ENCODE measurements at places on chromosomes 5 and 9.

GRCh38 chr9:83154087-83154736 is 91.3 kb upstream of the RASEF start:
- DNase-seq, result no peak

- DNase-seq, result no peak
Observed at GRCh38 chr9:120689860-120690259, 24.4 kb downstream of the MEGF9 start.

DNA sequence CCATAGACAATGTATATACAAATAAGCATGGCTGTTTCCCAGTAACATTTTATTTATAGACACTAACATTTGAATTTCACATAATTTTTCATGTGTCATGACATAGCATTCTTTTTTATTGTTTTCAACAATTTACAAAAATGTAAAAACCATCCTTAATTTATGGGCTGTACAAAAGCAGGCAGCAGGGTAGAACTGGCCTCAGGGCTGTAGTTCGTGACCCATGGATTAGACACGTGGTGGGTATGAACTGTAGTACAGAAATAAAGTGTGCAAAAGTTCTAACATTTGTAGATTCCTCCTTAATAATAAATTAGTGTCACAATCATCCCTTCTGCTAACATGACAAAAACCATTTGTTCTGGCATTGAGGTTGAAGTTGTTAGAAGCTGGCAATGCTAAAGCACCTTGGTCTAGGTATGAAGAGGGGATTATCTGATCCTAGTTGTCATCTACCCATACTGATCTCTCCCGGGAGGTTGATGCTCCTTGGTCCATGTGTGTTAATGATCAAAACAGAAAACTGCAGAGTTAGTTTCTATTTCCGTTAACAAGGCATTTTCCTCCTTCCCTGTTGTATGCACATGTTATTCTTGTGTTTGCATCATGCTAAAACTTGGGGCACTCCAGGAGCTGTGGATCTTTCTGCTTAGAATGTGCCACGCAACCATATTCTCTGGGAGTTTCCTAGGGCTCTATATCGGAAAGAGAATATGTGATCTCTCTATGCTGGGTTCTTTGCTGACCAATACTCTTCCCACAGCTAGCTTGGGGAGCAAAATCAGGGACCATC is 917.6 kb downstream of the TLE1 start:
- DNase-seq, result no peak

DNA sequence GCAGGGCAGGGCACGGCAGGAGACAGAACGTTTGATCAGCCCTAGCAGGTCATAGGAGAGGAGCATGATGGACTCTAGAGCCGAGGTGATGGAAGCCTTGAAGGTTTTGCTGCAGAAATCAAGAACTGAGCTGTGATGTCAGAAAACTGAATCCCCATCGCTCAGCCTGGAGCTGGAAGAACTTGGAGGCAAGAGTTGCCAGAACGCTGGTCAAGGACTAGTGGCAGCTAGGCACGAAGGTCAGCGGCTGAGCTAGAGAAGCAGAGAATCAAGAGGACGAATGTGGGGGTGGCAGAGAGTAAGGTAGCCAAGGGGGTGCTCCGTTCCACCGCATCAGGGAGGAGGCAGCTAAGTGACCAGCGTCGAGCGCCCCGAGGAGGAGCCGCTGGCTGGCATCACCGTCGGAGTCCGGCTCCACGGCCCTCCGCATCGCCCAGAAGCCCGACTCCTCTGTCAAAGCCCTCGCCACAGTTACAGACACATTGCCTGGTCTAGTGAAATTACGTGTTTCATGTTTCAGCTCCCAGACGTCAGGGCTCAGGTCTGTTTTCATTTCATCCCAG is 1.2 kb upstream of the GALNT10 start:
- DNase-seq, result no peak

DNA sequence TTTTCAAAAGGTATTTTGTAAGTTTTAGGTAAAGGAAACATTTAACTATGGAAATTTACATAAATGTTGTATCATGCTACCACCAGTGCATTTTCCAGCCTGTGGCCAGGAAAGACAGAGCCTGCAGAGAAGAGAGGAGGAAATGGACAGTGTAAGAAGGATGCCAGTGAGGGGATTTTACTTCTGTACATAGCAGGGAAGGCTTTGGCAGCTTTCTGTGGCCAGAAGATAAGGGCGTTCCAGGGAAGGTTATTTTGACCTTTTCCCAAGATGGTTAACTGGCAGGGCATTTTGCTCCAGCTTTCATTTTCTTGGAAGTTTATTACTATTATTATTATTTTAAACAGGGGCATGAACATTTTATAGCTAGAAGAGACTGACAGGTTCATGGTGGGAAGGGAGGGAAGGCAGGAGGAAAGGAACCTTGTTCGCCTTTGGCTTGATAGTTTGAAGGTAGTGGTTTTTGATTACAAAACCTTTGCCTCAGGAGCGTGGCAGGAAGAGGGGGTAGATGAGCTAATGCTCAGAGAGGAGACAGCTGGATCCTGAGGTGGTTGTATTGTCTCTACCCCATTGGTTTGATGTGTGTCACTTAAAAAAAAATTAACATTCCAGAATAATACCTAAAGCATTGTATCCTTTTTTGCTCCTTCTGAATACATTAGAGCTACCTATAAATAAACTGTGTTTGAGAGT is 4.1 kb downstream of the ISOC1 start:
- no peak for DNase-seq
